Ovary (tissue), 10 donors: ENCODE measurements at places on chromosomes 3 and 15. TPM values are rescaled to one million over a fixed set of nuclear protein-coding genes. Genes with fewer than 3 reads are reported as not detected.

The P2RY13 gene
- total RNA-seq: 0.46 TPM

The KLHL6 gene
- total RNA-seq: 3.0 TPM

The MB21D2 gene
- total RNA-seq: 5.3 TPM

The ZNF860 gene
- total RNA-seq: 1.6 TPM

The MESP1 gene
- total RNA-seq: 1.2 TPM

The ADCY5 gene
- total RNA-seq: 5.3 TPM

The CRYBG3 gene
- 13.6 TPM for total RNA-seq

The C15orf62 gene
- 0.99 TPM for total RNA-seq

The NR2C2 gene
- 44.8 TPM for total RNA-seq

The CATSPER2 gene
- total RNA-seq: 3.8 TPM

The LRRIQ4 gene
- not detected for total RNA-seq

The MGLL gene
- total RNA-seq: 13.3 TPM

The SEMA3F gene
- 19.1 TPM for total RNA-seq

The ROBO1 gene
- total RNA-seq: 29.0 TPM

The PATL2 gene
- total RNA-seq: 1.3 TPM

The CPNE4 gene
- total RNA-seq: not detected

- H3K4me1 ChIP-seq: no peaks in the 10 kb centered on the region
- H3K27me3 ChIP-seq: no peaks in the 10 kb centered on the region
- H3K36me3 ChIP-seq: no peaks in the 10 kb centered on the region
- no peak overlapping the region for H3K4me3 ChIP-seq
- H3K27ac ChIP-seq: no peak overlapping the region
Measured at GRCh38 chr3:148379763-148380382, 317.8 kb upstream of the AGTR1 start.

GRCh38 chr3:16848007-16848406 is 36.7 kb upstream of the PLCL2 start:
- DNase-seq: no peak
- H3K36me3 ChIP-seq: no peaks in the 10 kb centered on the region
- no peaks in the 10 kb centered on the region for H3K4me1 ChIP-seq
- H3K27ac ChIP-seq: no peak overlapping the region
- no peak overlapping the region for H3K4me3 ChIP-seq

- no peaks in the 10 kb centered on the region for H3K36me3 ChIP-seq
- no peak overlapping the region for H3K4me3 ChIP-seq
- H3K27ac ChIP-seq: no peak overlapping the region
Measured at GRCh38 chr3:161969867-161970266, 473.3 kb downstream of the OTOL1 start.

GRCh38 chr15:83449937-83450506 is 2.9 kb downstream of the SH3GL3 start:
- peaks cover 3% of the 10 kb centered on the region for H3K4me1 ChIP-seq
- DNase-seq: no peak
- no peaks in the 10 kb centered on the region for H3K36me3 ChIP-seq
- no peaks in the 10 kb centered on the region for H3K27me3 ChIP-seq

DNA sequence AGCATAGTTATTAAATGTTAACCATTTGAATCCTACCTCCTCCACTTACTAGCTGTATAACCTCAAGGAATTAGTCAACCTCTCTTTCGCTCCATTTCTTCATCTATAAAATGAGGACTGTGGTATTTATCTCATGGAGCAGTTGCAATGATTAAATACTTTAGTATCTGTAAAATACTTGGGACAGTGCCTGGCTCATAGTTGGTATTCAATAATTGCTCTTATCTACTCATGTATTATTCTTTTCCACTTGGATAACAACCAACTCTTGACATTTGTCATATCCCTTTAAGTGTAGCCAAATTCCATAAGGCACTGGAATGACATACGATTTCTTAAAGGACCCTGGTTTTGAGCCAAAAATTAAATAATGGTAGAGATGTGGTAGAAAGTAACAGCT is 72.0 kb downstream of the FSIP1 start:
- no peak overlapping the region for H3K4me3 ChIP-seq
- H3K4me1 ChIP-seq: no peaks in the 10 kb centered on the region
- H3K27me3 ChIP-seq: no peaks in the 10 kb centered on the region
- no peak overlapping the region for H3K27ac ChIP-seq

- no peaks in the 10 kb centered on the region for H3K27me3 ChIP-seq
- no peak for DNase-seq
- peaks cover 3% of the 10 kb centered on the region for H3K4me1 ChIP-seq
- no peak overlapping the region for H3K4me3 ChIP-seq
Measured at GRCh38 chr15:60536314-60536713, 57.4 kb upstream of the ICE2 start.

DNA sequence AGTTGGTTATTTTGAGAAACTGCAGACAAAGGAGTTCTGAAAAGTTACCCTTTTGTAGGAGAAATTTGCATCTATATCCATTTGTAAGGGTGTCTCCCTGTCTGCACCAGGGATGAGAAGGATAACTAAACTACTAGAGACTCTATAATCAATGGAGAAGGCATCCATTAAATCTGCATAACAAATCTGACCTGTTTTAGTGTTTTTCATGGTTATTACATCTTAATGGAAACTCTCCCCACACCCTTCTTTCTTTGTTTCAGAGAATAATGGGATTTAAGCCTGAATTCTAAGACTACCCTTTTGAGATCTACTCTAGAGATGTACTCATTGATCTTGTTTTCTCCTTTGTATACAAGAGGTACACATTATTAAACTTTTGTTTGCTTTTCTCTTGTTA is 82.0 kb upstream of the DAZL start:
- no peak for DNase-seq
- no peaks in the 10 kb centered on the region for H3K36me3 ChIP-seq
- H3K4me3 ChIP-seq: no peak overlapping the region
- H3K4me1 ChIP-seq: no peaks in the 10 kb centered on the region

GRCh38 chr15:29141308-29142128 is 128.1 kb downstream of the NSMCE3 start:
- no peak for DNase-seq
- H3K4me1 ChIP-seq: no peaks in the 10 kb centered on the region
- no peak overlapping the region for H3K27ac ChIP-seq

DNA sequence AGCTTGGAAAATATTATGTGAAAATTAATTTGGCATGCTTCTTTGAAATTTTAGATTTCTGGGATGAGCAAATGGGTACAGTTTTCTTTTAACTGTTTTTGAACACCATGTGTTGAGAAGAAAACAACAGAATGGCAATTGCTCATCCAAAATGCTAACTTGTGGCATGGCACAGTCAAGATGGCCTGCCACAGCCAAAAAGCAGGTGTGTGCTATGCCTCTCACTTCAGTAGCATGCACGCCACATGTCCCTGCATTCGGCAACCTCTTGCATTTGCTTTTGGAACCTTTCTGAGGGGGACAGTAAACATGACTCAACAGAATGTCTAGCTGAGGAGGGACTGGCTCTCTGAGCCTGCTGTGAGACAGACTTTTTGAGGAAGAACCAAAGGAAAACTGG is 138.5 kb downstream of the TIGIT start:
- no peaks in the 10 kb centered on the region for H3K4me1 ChIP-seq
- no peaks in the 10 kb centered on the region for H3K27me3 ChIP-seq
- H3K27ac ChIP-seq: no peak overlapping the region
- H3K36me3 ChIP-seq: no peaks in the 10 kb centered on the region
- no peak for DNase-seq

DNA sequence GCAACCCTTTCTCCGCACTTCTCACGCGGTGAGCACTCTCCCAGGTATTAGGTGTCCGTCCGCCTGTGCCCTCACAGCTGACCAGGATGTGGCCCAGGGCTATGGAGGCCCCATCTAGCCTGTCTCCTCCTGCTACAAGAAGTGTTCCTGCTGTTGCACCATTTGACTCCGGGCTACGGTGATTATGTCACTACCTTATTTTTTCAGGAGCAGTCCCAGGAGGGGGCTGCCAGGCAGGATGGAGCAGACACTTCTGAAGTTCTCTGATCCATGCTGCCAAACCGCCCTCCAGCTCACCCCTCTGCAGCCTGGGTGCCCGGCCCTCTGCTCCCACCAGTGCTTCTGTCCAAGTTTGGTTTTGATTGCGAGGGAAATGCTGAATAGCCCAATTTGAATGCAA is 36.9 kb downstream of the ZXDC start:
- H3K4me1 ChIP-seq: peaks cover 3% of the 10 kb centered on the region
- H3K4me3 ChIP-seq: no peak overlapping the region
- no peaks in the 10 kb centered on the region for H3K27me3 ChIP-seq

DNA sequence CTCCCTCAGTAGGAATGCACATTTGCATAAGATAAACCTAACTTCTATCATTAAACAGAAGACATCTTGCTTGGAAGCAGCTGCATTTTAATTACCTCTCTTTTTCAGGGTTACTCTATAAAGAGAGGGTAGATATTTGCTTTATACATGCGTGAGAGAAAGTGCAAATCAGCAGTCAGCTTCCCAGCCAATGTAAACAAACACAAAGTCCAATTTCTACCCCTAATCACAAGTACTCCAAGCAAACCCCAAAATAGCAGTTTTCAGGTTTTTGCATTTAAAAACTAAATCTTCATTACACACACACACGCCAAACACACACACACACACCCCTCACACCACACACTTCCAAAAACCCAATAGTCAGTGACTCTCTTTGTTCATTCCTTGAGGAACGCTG is 303.9 kb upstream of the ALCAM start:
- H3K4me1 ChIP-seq: no peaks in the 10 kb centered on the region
- H3K4me3 ChIP-seq: no peak overlapping the region
- H3K27ac ChIP-seq: no peak overlapping the region
- DNase-seq: no peak

- H3K4me3 ChIP-seq: no peak overlapping the region
- no peaks in the 10 kb centered on the region for H3K4me1 ChIP-seq
- H3K36me3 ChIP-seq: no peaks in the 10 kb centered on the region
- DNase-seq: no peak
- H3K27me3 ChIP-seq: no peaks in the 10 kb centered on the region
Measured at GRCh38 chr3:23075496-23075895, 127.6 kb upstream of the UBE2E2 start.

GRCh38 chr3:121918779-121919483 is 24.7 kb downstream of the SLC15A2 start:
- no peaks in the 10 kb centered on the region for H3K36me3 ChIP-seq
- no peaks in the 10 kb centered on the region for H3K4me1 ChIP-seq
- no peak for DNase-seq
- H3K4me3 ChIP-seq: no peak overlapping the region
- no peaks in the 10 kb centered on the region for H3K27me3 ChIP-seq

GRCh38 chr3:69081583-69082262 is 1.6 kb upstream of the UBA3 start:
- peaks cover 13% of the 10 kb centered on the region for H3K4me1 ChIP-seq
- no peak for DNase-seq
- H3K4me3 ChIP-seq: no peak overlapping the region
- H3K36me3 ChIP-seq: no peaks in the 10 kb centered on the region
- no peaks in the 10 kb centered on the region for H3K27me3 ChIP-seq

DNA sequence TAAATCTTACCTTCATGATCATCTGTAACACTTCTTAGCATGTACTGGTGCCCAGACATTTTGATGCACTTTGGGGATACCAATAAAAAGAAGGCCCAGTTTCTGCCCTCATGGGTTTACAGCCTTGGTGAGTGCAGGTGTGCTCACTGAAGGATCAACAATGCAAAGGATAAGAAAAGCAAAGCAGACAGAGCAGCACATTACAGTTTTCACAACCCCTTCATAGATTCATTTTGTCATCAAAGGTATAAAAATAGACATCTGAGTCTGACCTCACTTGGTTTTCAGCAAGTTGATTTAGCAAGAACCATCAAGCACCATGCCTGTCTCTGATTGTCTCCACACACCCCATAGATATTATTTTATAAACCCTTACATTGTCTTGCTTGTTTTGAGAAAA is 77.6 kb downstream of the BFSP2 start:
- H3K4me1 ChIP-seq: peaks cover 2% of the 10 kb centered on the region
- no peak overlapping the region for H3K4me3 ChIP-seq
- H3K27me3 ChIP-seq: no peaks in the 10 kb centered on the region
